Activated CD4-positive, CD25-positive, alpha-beta regulatory T cell (primary cell): ENCODE measurements at places on chromosomes 6 and 20.

DNA sequence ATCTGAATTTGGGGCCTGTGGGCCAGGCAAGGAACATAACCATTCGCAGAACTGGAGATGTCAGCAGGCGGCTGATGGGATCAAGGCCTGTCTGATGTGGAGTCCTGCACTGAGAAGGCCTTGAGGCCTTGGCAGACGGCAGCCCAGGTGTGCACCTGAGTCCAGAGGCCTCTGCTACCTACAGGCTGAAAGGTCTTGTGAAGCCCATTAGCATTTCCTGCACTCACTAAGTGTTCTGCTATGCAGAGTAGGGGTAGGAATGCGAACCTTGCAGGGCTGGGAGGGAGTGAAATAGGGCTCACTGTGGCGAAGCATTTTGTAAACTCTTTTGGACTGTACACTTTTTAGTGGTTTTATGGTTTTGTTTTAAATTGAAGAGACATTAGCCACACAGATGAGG lies 48.3 kb upstream of the RNF24 start:
- DNase-seq = no peak

DNA sequence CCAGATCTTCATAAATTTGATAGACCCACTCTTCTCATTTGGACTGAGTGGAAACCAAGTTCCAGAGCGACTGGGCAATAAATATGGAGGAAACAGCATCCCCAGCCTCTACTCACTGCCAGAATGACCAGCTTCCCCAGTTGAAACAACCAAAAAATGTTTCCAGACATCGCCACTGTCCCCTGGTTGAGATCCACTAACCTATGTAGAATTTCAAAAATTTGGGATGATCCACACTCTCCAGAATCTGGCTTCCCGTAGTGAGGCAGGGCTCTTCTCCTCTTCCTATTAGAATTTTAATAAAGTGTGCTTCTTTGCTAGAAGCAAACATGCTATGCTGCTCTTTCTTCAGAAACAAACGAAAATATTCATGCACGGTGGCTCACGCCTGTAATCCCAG lies 287.0 kb upstream of the SUPT3H start:
- DNase-seq = no peak

- DNase-seq = no peak
Measured at GRCh38 chr20:4573564-4574355, 147.9 kb upstream of the PRND start.

DNA sequence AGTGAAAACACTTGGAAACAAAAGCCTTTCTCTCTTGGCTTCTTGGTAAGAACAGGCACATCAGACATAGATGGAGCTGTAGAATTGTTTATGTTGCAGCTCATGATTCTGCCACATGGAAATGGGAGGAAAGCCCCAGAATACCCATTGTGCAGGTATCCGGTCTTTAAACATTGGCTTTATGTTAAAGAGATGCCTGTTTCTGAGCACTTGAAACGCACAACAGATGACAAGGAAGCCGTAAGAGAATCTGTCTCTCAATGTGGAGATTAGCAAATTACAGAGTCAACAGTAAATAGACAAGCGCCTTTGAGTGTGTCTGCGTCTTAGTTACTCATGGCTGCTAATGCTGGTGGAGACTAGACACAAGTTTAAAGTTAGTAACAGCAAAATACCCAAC lies 10.5 kb downstream of the TNFAIP3 start:
- DNase-seq = no peak

DNA sequence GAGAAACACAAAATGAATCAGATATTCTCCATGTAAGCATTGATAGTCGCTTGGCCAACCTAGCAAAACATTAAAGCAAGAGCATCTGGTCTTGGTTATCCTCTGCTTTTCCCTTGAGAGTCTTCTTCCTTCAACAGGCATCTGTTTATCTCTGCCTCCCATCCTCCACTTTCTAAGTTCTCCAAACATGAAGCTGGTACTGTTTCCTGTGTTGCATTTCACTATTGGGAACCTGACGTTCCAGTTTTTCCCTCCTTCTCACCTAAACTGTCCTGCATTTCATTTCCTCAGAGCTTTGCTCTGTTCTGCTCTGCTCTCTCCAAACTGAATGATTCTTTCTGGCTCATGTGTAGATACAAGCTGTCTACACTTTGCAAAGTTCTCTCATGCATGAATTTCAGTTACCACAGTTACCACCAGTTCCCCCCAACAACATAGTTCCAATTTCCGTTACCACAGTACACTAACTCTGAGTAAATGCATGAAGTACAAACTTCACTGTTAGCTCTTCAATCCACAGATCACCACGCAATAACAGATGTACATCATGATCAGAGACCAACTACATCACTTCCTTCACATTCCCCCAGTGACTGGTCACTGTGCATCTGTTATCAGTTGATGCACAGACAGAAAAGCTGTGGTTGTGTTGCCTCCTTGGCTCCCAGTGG lies 86.7 kb upstream of the F13A1 start:
- no peak for DNase-seq

DNA sequence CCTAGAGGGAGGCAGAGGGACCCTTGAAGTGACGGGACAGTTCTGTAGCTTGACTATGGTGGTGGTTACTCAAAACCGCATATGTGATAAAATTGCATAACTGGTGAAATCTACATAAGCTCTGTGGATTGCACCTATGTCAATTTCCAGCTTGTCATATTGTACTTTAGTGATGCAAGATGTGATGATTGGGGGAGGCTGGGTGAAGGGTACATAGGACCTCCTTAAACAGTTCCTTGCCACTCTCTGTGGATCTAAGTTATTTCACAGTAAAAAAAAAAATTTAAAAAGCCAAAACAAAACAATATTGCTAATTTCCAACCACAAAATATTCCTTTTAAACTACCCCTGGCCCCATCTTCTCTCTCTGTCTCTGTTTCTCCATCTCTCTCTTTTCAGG lies 472.6 kb upstream of the SULF2 start:
- DNase-seq = no peak

DNA sequence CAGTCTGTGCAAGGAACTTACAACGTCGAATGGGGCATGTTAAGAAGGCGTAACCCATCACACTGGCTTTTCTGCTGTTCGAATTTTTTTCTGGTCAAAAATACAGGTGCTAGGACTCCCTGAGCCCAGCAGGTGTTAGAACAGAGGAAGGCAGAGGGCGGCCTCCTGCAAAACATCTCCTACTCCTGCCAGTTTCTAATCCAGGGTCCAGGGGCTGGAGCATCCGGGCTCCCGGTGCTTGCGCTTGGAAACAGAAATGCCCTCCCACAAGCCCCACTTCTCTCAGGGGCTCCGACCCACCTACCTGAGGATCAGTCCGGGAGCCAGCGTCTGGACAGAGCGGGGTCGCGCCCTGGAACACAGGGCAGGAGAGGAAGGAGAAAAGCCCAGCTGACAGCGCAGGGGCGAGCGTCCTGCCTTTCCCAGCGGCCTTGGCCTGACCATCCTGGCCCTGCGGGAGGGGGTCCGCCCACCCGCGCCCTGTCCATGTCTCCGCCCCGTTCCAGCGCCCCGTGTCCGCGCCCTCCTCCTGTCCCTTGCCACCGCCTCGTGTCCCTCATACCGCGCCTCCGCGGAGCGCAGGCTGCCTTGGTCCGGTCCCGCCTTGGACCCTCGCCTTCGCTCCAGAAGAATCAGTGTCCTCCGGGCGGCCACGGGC lies 14.8 kb upstream of the LPA start:
- no peak for DNase-seq

- DNase-seq = no peak
Measured at GRCh38 chr20:18734525-18735189, 78.9 kb upstream of the SCP2D1 start.

DNA sequence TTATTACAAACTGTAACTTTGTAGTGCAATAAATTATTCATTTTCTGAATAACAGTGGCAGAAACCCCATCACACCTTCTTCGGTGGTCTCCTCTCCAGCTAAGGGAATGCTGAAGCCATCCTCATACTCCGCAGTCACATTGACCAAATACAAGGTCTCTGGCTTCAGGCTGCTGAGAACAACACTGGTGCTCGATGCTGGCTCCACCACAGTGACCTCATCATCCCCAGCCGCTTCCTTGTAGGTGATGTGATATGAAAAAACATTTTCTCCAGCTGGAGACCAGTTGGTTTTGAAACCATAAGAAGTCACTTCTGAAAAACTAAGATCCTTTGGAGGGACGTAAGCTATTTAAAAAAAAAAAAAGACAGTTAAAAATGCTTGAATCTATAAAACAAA lies 25.0 kb downstream of the COL12A1 start:
- DNase-seq = no peak

DNA sequence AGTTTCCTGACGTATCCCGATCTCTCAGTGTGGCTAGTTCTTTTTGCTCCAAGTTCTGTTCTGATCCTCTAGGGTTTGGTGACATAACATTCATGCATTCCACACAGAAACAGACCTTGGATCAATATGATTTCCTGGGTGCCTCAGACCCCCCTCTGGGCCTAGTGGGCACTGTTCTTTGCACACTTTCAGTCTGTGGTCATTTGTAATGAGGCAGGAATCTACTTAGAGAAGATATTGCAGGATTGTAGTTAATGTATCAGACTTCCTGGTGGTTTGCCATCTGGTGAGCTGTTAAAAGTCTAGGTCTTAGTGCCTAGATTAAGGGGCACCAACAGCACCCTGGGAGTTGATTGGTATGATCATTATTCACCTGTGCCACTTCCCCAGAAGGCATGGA lies 7.5 kb downstream of the BEND6 start:
- DNase-seq = no peak

- DNase-seq = no peak
Measured at GRCh38 chr20:8536262-8536618, 404.2 kb downstream of the PLCB1 start.

DNA sequence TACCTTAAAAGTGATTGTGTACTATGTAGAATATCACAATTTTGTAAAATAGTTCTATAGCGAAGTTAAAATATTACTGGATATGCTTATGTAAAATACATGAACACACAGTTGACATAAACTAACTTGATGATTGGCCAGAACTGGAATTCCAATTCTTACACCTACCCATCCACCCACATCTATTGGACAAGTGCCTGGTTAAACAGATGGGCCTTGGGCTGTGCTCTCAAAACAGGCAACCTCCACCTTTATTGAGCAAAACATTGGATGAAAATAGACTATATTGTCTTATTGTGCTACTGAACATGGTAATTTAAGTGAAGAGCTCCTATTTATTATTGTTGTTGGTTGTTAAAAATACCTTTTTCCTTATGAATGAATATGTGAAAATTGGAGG lies 154.0 kb upstream of the FLRT3 start:
- DNase-seq = no peak

DNA sequence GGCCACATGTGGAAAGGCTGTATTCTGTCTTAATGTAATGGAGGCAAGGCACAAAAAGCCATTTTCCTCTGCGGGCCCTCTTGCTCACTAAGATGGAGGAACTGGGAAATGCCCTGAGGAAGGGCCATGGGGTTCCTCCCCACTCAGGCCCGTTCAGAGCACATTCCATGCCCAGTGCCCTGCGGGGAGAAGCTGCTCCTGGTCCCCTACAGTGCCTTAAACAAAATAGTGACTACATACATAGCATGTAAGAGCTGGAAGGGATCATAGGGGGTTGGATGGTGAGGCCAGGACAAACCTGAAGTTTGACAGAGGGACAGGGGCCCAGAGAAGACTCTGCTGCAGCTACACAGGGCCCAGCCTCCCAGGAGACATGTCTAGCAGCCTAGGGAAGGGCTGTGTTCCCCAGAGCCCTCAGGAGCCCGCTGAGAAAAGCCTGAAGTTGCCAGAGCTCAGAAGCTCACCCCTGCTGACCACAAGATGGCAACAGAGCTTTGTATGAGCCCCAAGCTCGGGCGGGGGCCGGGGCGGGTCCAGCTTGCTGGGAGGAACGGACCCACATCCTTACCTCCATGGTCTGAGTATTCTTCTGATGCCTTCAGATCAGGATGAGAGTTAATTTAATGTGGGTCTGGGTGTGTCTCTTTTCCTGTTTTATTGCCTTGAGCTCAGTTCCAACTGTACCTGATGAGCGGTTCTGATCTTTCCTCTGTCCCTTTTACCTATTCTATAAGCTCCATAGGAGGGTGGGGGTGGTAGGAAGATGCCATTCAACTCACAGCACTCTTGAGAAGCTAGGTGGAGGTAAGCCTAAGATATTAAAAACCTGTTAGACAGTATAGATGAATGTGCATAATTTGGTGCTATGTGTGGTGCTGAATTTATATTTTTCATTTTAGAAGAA lies 242.9 kb downstream of the CDC5L start:
- no peak for DNase-seq

DNA sequence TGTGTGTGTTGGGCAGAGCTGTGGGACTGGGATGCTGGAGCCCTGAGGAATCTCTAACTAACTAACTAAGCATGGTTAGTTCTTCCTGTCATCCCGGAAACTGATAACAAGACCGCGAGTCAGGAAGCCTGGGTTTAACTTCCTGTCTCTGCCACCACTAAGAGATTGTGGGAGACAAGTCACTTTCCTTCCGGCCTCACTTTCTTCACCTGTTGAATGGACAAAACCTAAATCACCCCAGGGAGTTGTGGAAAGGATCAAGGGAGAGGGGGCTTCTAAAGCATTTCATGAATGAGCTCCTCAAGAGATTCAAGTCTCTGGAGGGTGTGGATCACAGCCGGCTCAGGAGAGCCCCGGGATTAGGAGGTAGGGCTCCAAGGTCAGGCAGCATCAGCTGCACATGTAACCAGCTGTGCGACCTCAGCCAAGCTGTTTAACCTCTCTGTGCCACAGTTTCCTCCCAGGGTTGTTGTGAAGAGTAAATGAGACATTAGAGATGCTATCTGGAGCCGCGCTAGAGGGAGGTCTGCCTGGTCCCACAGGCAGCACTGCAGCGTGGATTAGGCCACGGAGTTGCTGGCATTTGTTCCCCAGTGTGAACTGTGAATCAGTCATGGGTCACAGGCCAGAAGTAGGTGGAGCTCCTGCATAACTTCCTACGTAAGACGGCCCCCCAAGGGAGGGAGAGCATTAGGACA lies 105.1 kb downstream of the TOX2 start:
- no peak for DNase-seq

DNA sequence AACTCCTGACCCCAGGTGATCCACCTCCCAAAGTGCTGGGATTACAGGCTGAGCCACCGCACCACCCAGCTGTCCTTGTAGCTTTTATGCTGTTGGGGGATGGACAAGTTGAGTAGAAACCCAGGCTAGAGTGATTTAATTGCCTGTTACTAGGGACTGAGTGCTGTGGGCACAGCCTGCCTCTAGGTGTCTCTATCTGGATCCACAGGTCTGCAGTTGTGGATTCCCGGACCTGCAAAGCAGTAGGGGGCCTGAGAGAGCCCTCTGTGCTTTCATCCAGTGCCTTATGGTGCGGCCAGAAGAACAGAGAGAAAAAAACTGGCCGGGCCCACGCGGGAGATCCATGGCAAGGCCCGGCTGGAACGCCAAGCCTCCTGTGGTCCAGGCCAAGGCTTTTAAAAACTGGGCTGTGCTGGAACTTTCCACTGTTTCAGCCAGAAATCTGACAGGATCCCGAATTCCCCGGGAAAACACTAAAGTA lies 5.2 kb downstream of the SIRPA start:
- DNase-seq = no peak
